Endothelial cell of coronary artery (primary cell): ENCODE measurements at places on chromosomes 13 and 19. TPM values are rescaled to one million over a fixed set of nuclear protein-coding genes. Genes with fewer than 3 reads are reported as not detected.

ZNF790 gene
- 4.0 and 8.8 TPM in 2 replicates for total RNA-seq

HIPK4 gene
- total RNA-seq: under 0.01 and 0.09 TPM in 2 replicates

ZNF728 gene
- not detected in 2 replicates for total RNA-seq

FLT1 gene
- total RNA-seq: 53.7 and 133 TPM in 2 replicates
